Left kidney (tissue), 8 donors: ENCODE measurements at places on chromosomes 1 and 21. TPM values are rescaled to one million over a fixed set of nuclear protein-coding genes. Genes with fewer than 3 reads are reported as not detected.

DNA sequence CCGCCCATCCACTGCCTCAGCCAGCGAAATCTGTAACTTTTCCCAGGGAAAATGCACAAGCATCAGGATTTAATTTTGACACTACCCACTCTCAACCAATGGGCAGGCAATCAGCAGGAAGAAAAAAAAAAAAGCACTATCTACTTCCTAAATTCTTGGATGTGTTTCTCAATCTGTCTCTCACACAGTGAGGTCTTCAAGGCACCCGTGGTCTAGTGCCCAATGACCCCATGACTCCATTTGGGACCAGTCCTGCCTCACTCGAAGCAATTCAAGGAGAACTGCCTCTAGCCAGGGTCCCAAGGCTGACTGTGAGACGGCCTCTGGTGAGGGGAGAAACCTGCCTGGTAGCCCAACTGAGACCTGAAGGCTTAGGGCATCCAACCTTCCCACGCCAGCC lies 35.9 kb downstream of the CSF1 start:
- DNase-seq: no peak

DNA sequence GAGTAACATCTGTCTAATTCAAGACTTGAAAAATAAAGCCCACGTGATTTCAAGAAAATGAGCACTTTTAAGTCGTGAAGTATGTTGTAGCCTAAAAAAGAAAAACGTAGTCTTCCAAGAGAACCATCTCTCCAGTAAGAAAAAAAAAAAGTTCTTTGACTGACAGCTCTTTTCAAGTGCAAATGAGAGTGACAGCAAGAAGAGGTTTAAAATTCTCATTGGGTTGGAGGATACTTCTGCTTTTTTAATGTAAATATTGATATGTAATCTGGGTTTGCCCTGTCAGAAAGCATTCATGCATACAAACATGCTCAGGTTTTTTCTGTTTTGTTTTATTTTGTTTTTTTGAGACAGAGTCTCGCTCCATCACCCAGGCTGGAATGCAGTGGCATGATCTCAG lies 32.3 kb upstream of the PRDM2 start:
- DNase-seq: no peak

OR2G6 gene
- polyA plus RNA-seq: 0.03 TPM

- DNase-seq: no peak
Measured at GRCh38 chr1:150493175-150493574, 6.0 kb downstream of the TARS2 start.

ILDR2 gene
- polyA plus RNA-seq: 20.6 TPM

DNA sequence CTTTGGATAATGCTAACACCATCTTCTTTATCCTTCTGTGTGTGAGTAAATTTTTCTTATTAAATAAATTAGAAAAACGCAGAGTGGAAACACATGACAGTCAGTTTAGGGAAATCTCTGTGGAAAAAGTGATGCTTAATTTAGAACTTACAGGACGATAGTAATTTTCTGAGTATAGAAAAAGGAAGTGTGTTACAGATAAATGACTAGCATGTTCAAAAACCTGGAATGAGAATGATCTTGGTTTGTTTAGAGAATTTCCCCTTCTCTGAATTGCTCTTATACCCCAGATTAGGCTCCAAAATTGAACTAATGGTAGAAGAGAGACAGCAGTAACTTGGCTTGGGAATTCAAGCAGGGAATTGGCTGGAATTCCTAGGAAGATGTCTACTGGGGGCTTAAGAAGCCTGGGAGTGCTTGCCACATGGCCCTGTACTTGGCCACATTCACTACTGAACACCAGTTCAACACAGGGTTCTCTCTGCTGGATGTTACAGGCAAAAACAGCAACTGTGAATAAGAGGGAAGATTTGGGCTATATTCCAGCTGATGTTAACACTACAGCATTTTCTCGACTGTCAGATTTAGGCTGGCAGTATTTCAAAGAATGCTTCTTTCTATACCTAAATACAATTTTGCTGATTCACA lies 1004.2 kb downstream of the TTLL7 start:
- DNase-seq: no peak

DNA sequence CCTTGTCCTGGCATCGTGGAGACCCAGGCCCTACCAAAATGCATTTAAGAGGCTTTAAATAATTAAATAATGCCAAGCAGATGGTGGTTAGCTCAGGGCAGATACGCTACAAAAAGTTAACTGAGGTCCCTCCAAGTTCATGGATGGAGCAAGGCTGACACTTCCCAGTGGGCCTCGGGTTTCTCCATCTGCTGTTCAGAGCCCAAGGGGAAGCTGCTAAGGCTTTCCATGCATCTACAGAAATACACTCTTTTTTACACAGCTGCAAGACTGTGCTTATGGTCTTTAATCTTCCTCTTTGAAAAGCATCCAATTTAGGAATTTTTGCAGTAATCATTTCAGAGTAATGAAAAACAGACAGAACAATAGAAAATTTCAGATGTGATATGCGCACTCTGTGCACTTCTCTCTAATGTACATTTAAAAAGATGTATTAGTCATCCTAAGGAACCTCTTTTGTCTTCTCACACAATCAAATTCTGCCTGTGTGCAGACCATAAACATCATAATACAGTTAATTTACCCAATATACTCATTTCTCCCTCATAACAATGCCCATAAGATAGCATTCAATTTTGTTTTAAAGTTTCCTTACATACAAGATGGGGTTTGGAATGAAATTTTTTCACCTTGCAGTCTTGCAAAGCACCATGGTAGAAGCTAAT lies 173.2 kb upstream of the ATP1B1 start:
- no peak for DNase-seq

KRTAP10-6 gene
- not detected for polyA plus RNA-seq

MYCBP gene
- 31.5 TPM for polyA plus RNA-seq

PNRC2 gene
- polyA plus RNA-seq: 209 TPM

DNA sequence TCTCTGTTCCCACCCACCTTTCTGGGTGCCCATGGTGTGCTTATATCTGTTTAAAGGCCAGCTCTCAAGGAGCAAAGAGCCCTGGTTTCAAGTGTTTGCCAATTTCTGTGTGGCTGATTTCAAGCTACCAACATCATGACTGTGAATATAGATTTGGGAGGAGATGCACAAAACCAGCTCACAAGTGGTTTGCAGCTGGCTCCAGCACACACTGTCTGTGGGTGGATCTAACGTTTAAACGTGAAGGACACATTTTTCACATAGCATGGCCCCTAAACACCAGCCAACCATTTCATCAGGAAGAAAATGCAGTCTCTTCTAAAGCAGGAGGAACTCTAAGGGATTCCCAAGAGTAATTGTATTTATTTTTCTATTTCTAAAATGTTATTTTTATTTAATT lies 65.2 kb downstream of the FCRL5 start:
- no peak for DNase-seq

MPL gene
- polyA plus RNA-seq: 0.83 TPM

- DNase-seq: no peak
Measured at GRCh38 chr1:73701826-73702225, 496.1 kb downstream of the LRRIQ3 start.

GRCh38 chr1:14803002-14803789 lies 204.7 kb downstream of the KAZN start:
- DNase-seq: no peak

PCP4 gene
- 12.9 TPM for polyA plus RNA-seq

- DNase-seq: no peak
Measured at GRCh38 chr1:90411185-90411584, 305.9 kb downstream of the BARHL2 start.

DNA sequence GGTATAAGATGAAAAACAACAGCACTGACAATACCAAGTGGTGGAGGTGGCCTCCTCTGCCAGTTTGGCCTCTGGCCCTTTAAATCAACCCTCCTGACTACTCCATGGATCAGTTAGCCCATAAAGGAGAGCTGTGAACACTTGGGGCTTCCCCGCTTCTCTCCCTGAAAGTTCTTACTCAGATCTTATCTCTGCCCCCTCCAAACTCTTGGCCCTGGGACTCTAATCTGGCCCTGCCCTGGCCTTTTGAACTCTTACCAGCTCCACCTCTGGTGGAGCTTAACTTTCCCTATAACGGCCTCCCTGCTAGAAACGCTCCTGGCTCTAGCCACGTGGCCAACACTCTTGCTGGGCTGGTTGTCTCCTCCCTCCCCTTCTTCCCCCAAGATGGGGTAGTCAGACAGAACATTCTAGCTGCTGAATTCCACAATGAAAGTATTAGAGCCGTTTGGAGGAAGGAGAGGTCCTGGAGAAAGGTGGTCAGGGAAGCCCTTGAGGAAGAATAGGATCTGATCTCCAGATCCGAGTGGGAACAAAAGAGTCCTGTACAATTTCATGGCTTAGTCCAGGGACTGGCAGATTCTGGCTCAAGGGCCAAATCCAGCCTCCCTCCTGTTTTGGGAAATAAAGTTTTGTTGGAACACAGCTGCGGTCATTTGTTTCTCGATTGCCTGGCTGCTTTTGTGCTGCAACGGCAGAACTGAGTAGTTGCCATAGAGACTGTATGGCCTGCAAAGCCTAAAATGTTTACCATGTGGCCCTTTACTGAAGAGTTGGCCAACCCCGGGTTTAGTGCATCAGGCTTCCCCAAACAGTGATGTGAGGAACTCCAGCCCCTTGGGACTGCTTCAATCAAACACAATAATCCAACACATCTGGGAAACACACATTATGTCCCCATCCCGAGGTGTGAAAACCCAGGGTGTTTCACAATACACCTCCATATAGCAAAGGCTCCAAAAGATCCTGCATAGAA lies 9.5 kb upstream of the PIGR start:
- no peak for DNase-seq

FCN3 gene
- 1.1 TPM for polyA plus RNA-seq

- no peak for DNase-seq
Measured at GRCh38 chr1:8134546-8135235, 108.6 kb upstream of the ERRFI1 start.

DNA sequence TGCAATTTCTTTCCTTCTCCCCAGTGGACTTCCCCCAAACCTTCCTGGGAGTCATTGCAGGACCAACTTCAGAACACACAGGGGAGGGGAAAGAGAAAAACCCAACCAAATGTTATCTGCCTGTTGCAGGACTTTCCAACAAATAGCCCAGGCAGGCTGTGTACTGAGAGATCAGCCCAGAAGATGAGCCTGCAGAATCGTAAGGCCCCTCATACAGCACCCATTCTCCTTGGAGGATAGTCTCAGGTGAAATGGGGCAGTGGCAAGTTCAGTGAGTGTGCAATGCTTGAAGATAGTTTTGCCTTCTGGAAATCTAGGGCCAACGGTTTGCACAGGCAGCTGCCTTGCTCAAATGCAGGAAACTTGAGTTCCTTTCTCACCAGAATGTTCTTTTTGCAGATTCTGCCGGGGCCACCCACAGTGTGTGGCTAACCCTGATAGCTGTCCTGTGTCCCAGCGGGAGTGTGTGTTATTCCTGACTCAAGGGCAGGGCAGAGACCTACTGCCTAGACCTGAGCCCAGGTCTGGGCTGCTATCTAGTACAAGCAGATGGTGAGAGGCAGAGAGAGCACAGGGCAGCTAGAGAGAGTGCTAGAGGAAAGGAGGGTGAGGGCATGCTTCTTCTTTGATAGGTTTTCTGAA lies 48.8 kb downstream of the GADD45A start:
- no peak for DNase-seq

GRCh38 chr21:15826147-15826780 lies 96.5 kb downstream of the USP25 start:
- DNase-seq: peak; percentile 39

DNA sequence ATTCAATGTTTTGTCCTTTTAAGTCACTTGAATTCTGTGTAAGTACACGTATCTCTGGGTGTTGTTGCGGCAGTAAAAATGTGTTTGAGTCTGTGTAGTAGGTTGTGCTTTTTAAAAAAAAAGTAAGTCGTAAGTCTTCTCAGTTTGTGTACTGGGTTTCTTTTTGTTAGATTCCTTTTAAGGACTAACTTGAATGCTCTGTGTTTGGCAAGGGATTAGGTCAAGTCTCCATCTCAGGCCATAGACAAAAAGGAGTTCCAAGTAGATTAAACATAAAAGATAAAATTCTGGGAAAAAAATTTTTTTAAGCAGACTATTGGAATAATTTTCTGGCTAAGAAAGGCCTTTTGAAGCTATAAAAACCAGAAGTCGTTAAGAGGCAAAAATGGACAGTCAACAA lies 113.1 kb downstream of the ATP5PO start:
- DNase-seq: no peak

GRCh38 chr21:45748593-45748992 lies 105.1 kb downstream of the PCBP3 start:
- no peak for DNase-seq
